Activated naive CD4-positive, alpha-beta T cell treated with anti-CD3 and anti-CD28 coated beads, Interleukin-2, amount 50 U/mL, for 16 hours (primary cell): ENCODE measurements at places on chromosomes 12 and 14.

DNA sequence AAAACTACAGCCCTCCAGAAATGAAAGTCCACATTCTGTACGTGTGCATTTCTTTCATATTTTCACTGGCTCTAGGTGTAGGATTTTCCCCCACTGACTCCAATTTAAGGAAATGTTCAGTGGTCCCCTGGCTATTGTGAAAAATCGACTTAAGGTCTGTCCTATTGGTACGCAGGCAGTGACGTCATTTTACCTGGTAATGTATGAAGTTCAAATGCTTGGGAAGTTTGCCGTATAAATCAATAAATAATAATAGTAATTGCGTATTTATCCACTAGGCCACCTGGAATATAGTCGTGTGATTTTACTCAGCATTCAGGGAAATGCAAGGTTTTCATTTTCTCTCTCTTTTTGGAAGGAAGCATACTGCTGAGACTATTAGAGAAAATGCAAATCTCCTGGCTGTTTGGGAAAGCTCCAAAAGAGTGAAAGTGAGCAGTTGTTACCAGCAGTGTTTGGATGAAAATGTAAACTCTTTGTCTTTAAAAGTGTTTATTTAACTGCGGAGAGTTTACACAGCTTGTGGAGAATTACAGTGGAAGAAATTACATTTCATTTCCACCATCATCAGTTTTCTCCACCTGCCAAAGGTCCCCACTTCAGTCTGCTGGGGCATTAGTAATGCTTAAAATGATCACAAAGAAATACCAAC, 107.0 kb downstream of the EXOC5 start:
- DNase-seq: no peak

DNA sequence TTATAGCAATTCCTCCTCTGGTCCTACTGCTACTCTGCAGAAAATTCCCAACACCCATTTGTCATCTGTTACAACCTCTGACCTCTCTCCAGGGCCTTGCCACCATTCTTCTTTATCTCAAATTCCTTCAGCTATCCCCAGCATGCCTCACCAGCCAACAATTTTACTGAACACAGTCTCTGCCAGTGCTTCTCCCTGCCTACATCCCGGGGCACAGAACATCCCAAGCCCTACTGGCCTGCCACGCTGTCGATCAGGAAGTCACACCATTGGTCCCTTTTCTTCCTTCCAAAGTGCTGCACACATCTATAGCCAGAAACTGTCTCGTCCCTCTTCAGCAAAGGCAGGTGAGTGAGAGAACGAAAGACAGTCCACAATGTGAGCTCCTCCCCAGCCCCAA, 122.1 kb downstream of the TTLL5 start:
- DNase-seq: no peak

DNA sequence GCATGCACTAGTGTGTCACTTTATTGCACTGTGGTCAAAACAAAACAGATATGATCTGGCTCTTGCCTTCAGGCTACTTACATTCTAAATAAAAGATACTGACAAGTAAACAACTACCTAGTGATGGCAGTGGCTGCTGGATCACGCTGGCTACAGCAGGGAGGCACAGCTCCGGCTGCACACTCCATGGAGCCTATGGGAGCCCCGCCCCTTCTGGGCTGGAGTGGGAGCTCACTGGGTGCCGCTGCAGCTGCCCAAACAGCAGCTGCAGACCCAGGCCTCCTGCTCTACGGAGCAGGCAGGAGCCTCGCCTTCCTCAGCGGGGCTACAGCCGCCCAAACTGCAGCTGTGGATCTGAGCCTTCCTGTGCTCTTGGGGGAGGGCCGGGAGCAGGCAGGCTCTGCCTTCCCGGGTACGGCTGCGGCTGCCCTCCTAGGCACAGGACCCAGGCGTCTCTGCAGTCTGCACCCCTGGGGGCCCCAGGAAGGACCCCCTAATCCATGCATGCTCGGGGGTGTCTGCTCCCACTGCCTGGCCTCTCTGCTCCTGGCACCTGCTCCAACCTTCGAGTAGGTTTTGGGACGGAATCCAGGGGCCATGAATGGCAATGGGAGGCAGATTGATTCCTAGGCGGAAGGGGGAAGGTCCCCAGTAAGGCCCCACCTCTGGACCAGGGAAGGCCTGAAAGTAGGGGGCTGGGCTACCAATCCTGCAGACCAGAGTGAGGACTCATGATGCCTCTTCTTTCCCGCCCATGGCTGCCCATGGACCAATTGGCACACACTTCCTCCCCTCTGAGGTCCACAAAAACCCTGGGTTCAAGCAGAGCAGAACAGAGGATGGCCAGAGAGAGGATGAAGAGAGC, 253.1 kb downstream of the ANO6 start:
- no peak for DNase-seq

- no peak for DNase-seq
These were observed 25.6 kb upstream of the CHPT1 start for GRCh38 chr12:101671833-101672232.

DNA sequence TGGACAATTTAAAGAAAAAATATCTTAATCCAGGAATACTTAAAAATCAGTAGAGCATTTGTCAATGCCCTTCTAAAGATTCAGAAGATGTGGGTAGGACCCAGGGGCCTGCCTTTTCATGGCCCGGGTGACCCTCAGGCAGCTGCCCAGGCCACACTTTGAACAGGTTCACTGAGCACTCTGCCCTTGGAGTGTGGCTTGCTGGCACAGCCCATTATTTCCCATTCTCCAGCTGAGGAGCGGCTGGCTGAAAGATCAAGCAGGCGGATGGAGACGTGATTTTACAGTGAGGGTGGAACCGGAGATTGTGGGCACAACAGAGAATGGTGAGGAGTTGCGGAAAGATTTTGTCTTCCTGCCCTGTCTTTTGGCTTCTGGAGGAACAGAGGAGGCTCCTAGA, 7.1 kb upstream of the PRPH start:
- no peak for DNase-seq

DNA sequence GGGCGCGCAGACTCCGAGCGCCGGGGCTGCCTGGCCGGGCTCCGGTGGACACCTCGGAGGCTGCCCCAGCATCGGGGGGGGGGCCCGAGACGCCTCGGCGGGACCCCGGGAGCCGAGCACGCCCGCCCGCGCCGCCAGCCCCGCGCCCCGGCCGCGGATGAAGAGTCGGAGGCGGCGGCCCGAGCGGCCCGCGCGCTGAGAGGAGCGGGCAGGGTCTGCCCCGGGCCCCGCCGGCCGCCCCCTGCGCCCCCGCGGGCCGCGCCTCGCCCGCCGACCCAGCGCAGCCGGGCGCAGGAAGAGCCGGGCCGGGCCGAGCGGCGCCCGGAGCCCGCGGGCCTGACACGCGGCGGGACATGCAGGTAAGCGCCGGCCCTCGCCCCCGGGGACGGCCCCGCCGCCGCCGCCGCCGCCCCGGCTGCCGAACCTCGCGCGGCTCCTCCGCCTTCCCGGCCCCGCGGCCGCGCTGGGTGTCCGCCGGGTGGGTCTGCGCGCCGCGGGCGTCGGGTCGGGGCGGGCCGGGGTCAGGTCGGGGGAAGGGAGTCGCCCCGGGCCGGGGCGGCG, 63.7 kb downstream of the FBXL14 start:
- DNase-seq: no peak

- no peak for DNase-seq
These were observed 22.5 kb downstream of the CABP1 start for GRCh38 chr12:120662879-120663278.
